ENCODE measurements at places on chromosomes 13 and 19.

DNA sequence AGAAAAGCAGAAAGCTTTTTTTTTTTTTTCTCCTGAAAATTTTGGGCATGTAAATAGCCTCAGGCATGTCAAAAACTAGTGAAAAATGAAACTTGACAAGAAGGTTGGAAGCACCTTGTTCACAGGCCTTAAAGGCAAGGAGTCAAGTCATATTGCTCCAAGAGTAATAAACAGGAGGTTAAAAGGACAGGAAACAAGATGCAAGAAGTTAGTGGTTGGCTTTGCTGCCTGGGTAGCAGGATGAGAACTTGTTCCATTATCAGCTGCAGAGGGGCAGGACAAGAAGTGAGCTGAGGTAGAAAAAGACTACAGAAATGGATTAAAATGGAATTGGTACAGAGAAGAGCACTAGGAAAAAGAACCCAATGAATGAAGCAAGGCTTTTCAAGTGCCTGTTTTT lies 242.6 kb downstream of the DCT start:
- no peak for DNase-seq

GRCh38 chr13:48400850-48401291 lies 12.0 kb downstream of the LPAR6 start:
- no peak for DNase-seq

GRCh38 chr13:23427342-23427843 lies 6.1 kb downstream of the SACS start:
- no peak for DNase-seq

- no peak for DNase-seq
These were observed 66.5 kb downstream of the EFNB2 start for GRCh38 chr13:106468744-106469590.

- no peak for DNase-seq
These were observed 66.4 kb downstream of the KLF12 start for GRCh38 chr13:74067818-74068217.

- DNase-seq, result no peak
These were observed 18.2 kb downstream of the ZNF565 start for GRCh38 chr19:36196249-36196648.

- no peak for DNase-seq
These were observed 585 bp downstream of the MAP1S start for GRCh38 chr19:17719730-17720400.

- DNase-seq, result no peak
These were observed 524 bp downstream of the RUBCNL start for GRCh38 chr13:46386392-46387063.

DNA sequence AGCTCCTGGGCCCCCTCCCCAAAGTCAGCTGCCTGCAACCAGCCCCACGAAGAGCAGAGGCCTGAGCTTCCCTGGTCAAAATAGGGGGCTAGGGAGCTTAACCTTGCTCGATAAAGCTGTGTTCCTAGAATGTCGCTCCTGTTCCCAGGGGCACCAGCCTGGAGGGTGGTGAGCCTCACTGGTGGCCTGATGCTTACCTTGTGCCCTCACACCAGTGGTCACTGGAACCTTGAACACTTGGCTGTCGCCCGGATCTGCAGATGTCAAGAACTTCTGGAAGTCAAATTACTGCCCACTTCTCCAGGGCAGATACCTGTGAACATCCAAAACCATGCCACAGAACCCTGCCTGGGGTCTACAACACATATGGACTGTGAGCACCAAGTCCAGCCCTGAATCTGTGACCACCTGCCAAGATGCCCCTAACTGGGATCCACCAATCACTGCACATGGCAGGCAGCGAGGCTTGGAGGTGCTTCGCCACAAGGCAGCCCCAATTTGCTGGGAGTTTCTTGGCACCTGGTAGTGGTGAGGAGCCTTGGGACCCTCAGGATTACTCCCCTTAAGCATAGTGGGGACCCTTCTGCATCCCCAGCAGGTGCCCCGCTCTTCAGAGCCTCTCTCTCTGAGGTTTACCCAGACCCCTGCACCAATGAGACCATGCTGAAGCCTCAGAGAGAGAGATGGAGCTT lies 4.7 kb upstream of the CEACAM5 start:
- DNase-seq, result no peak

- no peak for DNase-seq
These were observed 721.0 kb downstream of the PCDH9 start for GRCh38 chr13:66509175-66509574.

DNA sequence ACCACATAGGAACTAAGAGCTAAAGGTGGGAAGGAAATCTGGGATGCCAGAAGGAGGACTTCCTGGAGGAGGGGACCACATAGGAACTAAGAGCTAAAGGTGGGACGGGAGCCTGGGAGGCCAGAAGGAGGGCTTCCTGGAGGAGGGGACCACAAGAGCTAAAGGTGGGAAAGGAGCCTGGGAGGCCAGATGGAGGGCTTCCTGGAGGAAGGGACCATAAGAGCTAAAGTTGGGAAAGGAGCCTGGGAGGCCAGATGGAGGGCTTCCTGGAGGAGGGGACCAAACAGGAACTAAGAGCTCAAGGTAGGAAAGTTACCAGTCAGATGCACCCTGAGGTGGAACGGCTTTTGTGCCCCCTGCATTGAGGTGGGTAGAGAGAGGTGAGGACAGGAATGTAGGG lies 9.8 kb upstream of the FCHO1 start:
- no peak for DNase-seq

- no peak for DNase-seq
These were observed 384.3 kb downstream of the EFNB2 start for GRCh38 chr13:106151056-106151699.

GRCh38 chr13:44974056-44974793 lies 15.0 kb downstream of the NUFIP1 start:
- no peak for DNase-seq

DNA sequence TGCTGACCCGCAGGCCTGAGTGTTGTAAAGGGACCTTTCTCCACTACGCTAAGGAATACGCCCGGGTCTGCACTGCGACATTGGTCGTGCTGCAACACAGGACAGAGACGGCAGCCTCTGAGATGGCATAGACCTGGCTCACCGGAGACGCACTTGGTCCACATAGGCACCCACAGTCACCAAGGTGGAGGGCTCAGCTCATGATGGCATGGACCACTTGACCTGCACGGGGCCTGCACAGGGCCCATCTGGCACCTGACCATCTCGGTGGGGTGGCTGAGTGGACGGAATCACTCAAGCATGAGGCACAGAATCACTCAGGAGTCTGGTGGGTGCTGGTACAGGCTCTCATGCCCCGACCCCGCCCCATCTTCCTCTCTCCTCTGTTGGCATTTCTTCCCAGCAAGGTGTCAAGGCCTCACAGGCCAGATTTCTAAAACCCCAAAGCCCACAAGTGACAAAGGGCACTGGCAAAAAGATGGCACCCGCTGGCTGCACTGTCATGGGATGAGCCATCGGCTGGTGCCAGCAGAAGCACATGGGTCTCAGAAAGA lies 45.9 kb downstream of the TSHZ3 start:
- no peak for DNase-seq

DNA sequence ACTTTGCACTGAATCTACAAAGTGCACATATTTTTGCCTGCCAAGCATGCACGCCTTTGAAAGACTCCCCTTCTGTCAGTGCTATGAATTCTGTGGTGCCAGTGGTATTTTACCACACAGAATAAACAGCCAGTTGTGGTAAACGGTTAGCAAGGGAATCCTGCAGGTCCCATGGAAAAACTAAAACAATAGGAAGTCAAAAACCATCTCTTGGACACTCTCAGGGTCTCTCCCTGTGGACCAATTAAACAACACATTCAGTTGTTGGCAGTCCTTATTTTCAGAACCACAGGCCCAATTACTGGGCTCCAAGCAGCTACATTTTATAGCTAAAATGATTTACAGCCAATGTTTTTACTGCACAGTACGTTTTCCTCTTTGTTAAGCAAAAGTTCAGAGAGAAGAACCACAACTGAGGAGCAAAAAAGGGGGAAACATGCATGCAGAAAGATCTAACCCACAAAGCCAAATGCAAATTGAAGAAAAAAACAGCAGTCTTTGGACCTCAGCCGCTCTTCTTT lies 116.9 kb downstream of the KCTD12 start:
- no peak for DNase-seq

- DNase-seq, result no peak
These were observed 12.3 kb downstream of the CBLC start for GRCh38 chr19:44789943-44790483.

- no peak for DNase-seq
These were observed 86.1 kb downstream of the FRY start for GRCh38 chr13:32117701-32118100.

DNA sequence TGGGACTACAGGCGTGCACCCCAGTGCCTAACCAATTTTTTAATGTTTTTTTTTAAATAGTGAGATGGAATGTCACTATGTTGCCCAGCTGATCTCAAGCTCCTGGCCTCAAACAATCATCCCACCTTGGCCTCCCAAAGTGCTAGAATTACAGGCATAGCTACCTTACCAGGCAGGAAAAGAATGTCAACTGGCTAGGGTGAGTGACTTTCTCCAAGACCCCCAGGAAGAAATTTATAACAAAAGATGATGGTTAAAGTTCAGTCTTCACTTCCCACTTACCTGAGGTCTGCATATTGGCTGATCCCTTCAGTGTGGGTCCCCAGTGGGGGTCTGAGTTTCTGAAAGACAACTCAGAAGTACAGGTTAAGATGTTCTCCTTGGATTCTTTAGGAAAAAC lies 893.0 kb downstream of the UQCRFS1 start:
- no peak for DNase-seq

DNA sequence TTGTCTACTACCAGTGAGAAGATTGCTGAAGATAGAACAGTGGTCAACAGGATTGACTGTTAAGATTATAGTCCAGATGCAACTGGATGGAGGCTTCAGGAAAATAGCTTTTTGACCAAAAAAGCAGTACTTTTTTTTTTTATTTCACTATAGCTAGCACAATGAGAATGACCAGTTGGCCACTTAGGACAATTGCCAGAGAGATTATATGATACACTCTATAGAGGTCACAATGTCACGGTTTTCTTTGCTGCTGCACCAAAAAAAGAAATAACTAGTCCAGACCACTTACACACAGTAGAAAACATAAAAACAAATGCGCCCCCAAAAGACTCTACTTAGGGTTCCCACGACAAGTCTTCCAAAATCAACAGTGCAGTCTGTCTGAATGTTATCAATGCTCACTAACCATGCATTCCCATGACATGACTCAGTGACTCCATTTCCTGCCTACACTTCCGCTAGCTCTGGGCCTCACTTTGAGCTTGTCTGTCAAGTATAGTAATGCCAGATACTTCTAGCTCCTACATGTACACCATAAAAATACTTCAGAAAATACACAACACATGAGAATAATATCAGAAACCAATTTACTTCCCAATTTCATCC lies 209.1 kb upstream of the STARD13 start:
- no peak for DNase-seq

DNA sequence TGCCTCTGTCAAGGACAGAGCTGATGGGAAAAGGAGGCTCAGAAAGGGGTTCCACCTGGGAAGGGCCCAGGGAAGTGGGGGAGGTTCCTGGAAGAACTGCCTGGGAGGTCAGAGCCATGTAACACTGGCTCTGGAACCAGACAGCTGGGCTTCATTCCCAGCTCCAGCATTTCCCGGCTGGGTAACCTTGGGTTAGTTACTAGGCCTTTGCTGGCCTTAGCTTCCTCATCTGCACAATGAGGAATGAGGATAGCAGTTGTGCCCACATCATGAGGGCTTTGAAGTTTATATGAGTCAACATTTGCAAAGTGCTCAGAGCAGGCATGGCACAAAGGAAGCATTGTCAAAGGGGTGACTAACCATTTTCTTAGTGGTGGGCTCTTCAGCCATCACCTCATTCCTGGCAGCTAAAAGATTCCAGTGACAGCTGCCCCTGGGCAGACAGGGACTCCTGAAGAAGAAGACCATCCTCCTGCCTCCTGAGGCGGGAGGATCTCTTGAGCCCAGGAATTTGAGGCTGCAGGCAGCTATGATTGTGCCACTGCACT lies 1.7 kb upstream of the DNAJB1 start:
- no peak for DNase-seq

GRCh38 chr19:2215281-2215751 lies 20.8 kb downstream of the PLEKHJ1 start:
- DNase-seq, result no peak

Measured in stimulated activated CD8-positive, alpha-beta memory T cell treated with anti-CD3 and anti-CD28 coated beads, Interleukin-15, amount 100 ng/mL, for 48 hours (primary cell).